ENCODE measurements at places on chromosomes 4 and X.

DNA sequence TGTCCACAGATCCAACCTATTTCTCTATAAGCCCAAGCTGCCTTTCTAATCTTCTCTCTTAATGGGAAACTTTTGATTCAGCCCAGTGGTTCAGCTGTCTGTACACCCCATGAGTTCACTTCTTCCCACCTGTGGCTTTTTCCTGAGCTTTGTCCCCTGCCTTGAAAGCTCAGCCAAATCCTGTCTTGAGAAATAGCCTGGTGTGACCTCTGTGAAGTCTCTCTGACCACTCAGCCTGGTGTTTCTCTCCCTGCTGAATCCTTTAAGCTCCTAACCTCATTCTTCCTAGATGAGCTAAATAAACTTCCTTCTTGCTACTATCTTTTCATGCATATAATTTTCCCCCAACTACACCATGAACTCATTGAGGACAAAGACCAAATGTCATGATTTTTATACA is 15.2 kb upstream of the HERC5 start:
- H3K27me3 ChIP-seq: no peaks in the 10 kb centered on the region
- no peak for DNase-seq
- H3K4me1 ChIP-seq: peaks cover 10% of the 10 kb centered on the region
- H3K27ac ChIP-seq: peak overlapping the region; percentile 65
- H3K4me3 ChIP-seq: no peak overlapping the region

GRCh38 chr4:102585329-102585728 is 84.2 kb downstream of the NFKB1 start:
- H3K27me3 ChIP-seq: no peaks in the 10 kb centered on the region
- H3K36me3 ChIP-seq: peaks cover 14% of the 10 kb centered on the region

DNA sequence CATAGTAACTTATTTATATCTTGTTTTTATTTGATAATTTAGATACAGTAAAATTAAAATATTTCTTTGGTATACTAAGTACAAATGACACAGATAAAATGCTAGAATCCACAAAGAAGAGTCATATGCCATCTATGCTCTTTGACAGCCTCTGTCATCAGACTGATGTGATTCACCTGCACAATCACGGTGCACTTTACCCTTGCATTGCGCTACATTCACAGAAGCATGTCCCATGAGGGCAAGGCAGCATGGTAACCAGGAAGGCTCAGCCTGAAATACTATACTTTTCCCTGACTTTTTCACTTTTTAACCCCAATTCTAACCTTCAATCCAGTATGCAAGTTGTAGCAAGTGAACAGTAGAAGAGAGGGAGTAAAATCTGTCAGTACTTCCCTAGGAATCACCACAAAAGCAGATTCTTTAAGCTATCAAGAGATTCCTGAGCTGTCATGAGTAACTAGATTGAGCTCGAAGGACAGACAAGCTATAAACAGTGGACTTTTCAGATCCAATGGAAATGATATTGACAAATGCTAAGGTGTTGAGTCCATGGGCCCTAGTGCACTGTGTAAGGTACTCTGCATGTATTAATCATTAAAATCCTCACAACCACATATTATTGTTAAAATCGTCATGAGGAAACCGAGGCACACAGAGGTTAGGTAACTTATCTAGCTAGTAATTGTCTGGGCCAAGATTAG is 14.2 kb downstream of the SEC24D start:
- H3K36me3 ChIP-seq: peaks cover 6% of the 10 kb centered on the region
- DNase-seq: no peak
- no peaks in the 10 kb centered on the region for H3K27me3 ChIP-seq
- H3K27ac ChIP-seq: no peak overlapping the region
- no peak overlapping the region for H3K4me3 ChIP-seq

- DNase-seq: no peak
- H3K4me3 ChIP-seq: no peak overlapping the region
- H3K27me3 ChIP-seq: peaks cover 19% of the 10 kb centered on the region
- H3K36me3 ChIP-seq: no peaks in the 10 kb centered on the region
- H3K27ac ChIP-seq: no peak overlapping the region
- no peaks in the 10 kb centered on the region for H3K4me1 ChIP-seq
Observed at GRCh38 chr4:14809203-14809602, 193.1 kb upstream of the CPEB2 start.

DNA sequence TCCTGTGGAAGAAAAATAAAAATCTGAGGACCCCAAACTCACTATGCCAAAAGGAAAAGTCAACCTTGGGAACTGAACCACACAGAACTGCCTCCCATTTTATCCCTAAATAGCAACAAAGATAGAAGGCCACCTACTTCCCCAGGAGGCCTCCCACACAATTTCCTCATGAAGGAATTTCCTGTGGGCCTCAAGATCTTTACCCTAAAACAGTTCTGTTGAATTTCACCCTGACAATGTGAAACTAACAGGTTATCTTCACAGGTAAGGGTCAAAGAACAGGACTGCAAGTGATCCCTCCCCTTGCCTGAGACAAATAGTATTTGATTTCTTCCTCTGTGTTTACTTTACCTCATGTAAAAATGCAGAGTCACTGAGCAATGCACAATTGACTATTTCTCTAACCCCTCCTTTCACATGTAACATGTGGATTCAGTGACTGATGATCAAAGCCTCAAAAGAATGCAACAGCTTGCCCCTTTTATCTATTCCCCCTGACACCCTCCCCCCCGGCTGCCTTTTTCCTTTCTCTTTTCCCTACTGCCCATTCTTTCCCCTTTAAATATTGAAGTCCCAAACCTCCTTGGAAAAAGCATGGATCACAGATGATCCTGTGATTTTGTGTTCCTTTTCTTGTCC is 33.3 kb downstream of the MEPE start:
- no peak for DNase-seq
- H3K27ac ChIP-seq: no peak overlapping the region
- no peaks in the 10 kb centered on the region for H3K36me3 ChIP-seq

DNA sequence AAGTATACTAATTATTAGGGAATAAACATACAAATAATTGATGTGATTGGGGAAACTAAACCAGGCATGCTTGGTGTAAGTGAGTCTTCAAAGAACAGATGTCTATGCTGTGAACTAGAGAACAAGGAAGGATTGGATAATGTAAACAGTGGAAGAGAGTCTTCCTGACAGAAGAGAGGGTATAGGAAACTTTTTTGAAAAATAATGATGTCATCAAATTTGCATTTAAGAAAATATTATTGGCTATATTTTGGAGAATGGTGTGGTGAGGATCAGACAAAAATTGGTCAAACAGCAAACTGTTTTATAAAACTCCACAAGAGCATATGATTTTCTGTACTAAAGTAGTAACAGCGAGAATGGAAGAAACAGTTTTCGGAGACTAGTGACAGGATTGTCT is 537.7 kb downstream of the TRAM1L1 start:
- DNase-seq: no peak
- H3K4me1 ChIP-seq: no peaks in the 10 kb centered on the region
- no peaks in the 10 kb centered on the region for H3K36me3 ChIP-seq
- no peaks in the 10 kb centered on the region for H3K27me3 ChIP-seq

GRCh38 chr4:82213485-82214417 is 160.0 kb downstream of the HNRNPD start:
- H3K4me3 ChIP-seq: peak overlapping the region; percentile 63
- H3K27me3 ChIP-seq: no peaks in the 10 kb centered on the region
- no peak for DNase-seq
- peaks cover 17% of the 10 kb centered on the region for H3K4me1 ChIP-seq
- H3K36me3 ChIP-seq: no peaks in the 10 kb centered on the region

GRCh38 chr4:78120144-78120880 is 63.2 kb downstream of the FRAS1 start:
- peaks cover 7% of the 10 kb centered on the region for H3K27me3 ChIP-seq
- H3K4me3 ChIP-seq: no peak overlapping the region
- H3K36me3 ChIP-seq: no peaks in the 10 kb centered on the region
- DNase-seq: no peak
- no peaks in the 10 kb centered on the region for H3K4me1 ChIP-seq
- no peak overlapping the region for H3K27ac ChIP-seq

DNA sequence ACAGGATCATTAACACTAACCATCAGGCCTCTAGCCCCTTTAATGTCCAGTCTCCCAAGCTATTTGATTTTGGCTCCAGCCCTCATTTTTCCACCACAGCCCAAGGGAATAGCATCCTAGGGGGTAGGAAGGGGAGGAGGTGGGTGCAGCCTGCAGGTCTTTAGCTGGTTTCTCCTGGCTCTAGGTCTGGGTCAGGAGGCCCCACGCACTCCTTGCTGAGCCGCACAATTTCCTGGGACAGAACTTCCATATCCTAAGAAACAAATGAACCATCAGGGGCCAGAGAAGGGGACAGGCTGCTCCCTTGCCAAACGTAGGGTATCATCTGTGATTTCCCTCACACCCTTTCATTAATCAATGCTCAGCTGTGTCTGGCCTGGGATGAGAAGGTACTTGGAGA is 2.4 kb upstream of the KCND1 start:
- no peak for DNase-seq
- no peak overlapping the region for H3K4me3 ChIP-seq
- peaks cover 15% of the 10 kb centered on the region for H3K4me1 ChIP-seq
- peaks cover 12% of the 10 kb centered on the region for H3K36me3 ChIP-seq
- no peaks in the 10 kb centered on the region for H3K27me3 ChIP-seq

DNA sequence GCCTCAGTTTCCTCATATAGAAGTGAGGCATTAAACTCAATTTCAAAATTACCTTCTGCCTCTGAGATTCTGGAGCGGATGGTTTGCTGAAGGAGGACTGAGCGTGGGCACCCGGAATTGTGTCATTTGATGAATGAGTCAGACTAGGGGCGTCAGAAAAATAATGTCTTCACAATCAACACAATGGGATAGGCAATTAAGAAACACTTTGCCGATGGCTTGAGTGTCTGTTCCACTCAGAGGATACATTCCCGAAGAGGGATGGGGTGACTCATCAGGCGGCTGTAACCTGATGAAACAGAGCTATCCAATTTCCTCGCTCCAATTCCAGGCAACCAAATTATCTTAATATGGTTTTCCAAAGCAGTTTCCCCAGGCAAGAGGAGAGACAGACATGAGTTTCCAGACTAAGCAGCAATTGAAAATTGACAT is 1.2 kb upstream of the CHRNA9 start:
- no peak for DNase-seq
- peaks cover 2% of the 10 kb centered on the region for H3K4me1 ChIP-seq
- H3K36me3 ChIP-seq: no peaks in the 10 kb centered on the region
- H3K27ac ChIP-seq: no peak overlapping the region

- no peaks in the 10 kb centered on the region for H3K36me3 ChIP-seq
- H3K27me3 ChIP-seq: peaks cover 26% of the 10 kb centered on the region
- H3K27ac ChIP-seq: no peak overlapping the region
- DNase-seq: no peak
Observed at GRCh38 chr4:67910585-67910905, 26.7 kb upstream of the TMPRSS11D start.

- peaks cover 19% of the 10 kb centered on the region for H3K4me1 ChIP-seq
- DNase-seq: no peak
- H3K36me3 ChIP-seq: no peaks in the 10 kb centered on the region
Observed at GRCh38 chrX:1534301-1535168, 2.5 kb downstream of the P2RY8 start.

GRCh38 chr4:89284020-89284424 is 23.6 kb downstream of the GPRIN3 start:
- H3K27me3 ChIP-seq: no peaks in the 10 kb centered on the region
- peaks cover 61% of the 10 kb centered on the region for H3K4me1 ChIP-seq
- no peak overlapping the region for H3K27ac ChIP-seq
- H3K4me3 ChIP-seq: peak overlapping the region; percentile 91

DNA sequence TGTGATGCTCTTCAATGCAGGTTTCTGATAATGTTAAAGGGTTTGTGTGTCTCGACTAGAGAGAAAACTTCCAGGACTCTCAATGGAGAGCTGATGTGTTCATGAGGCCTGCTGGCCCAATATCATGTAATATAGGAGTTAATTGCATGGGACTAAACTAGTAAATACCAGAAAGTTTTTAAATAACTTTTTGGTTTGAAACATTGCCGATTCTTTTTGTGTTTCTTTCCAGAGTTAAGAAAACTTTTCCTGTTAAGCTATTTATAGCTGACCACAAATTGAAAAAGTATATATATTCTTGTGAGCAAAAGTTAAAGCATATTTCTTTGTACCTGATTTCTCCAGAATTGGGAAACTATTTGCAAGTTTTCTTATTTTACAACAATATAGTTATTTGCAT is 49.7 kb downstream of the FAM9B start:
- no peak overlapping the region for H3K27ac ChIP-seq
- DNase-seq: no peak
- H3K4me1 ChIP-seq: peaks cover 16% of the 10 kb centered on the region
- no peaks in the 10 kb centered on the region for H3K36me3 ChIP-seq

DNA sequence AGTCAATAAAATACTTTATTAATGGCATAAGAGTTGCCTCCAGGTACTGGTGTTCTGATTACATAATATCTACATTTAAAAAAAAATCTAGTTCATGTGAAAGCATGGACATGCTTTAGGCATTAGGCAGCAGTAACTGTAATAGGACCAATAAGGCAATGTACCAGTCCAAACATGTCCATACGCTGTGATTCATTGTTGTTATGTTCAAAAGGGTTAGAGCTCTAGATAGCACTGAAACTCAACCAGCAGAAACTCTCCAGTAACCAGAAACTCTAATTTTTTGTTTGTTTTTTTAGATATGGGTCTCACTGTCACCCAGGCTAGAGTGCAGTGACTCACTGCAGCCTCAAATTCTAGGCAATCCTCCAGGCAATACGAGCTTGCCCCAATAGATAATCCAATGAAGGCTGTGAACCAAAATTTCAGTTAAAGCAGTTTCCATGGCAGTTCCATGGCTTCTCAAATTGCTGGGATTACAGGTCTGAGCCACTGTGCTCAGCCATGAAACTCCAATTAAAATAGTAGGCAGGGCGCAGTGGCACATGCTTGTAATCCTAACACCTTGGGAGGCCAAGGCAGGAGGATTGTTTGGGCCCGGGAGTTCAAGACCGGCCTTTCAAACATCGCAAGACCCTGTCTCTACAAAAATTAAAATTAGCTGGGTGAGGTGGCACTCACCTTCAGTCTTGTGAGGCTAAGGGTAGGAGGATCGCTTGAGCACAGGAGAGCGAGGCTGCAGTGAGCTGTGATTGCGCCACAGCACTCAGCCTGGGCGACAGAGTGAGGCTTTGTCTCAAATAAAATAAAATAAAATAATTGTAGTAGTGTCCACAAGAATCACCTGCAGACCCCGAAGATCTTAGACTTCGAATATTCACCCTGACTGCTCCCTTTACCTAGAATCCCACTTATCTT is 36.3 kb downstream of the MGARP start:
- H3K36me3 ChIP-seq: no peaks in the 10 kb centered on the region
- H3K27me3 ChIP-seq: no peaks in the 10 kb centered on the region
- H3K4me1 ChIP-seq: peaks cover 6% of the 10 kb centered on the region
- H3K27ac ChIP-seq: no peak overlapping the region
- H3K4me3 ChIP-seq: no peak overlapping the region

DNA sequence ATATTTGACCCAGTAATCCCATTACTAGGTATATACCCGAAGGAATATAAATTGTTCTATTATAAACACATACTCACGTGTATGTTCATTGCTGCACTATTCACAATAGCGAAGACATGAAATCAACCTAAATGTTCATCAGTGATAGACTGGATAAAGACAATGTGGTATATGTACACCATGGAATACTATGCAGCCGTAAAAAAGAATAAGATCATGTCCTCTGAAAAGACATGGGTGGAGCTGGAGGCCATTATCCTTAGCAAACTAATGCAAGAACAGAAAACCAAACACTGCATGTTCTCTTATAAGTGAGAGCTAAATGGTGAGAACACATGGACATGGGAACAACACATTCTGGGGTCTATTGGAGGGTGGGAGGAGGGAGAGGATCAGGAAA is 36.5 kb downstream of the NUDT9 start:
- peaks cover 2% of the 10 kb centered on the region for H3K36me3 ChIP-seq
- no peak for DNase-seq
- no peaks in the 10 kb centered on the region for H3K27me3 ChIP-seq
- H3K4me3 ChIP-seq: no peak overlapping the region
- H3K4me1 ChIP-seq: no peaks in the 10 kb centered on the region

GRCh38 chrX:86002076-86002896 is 45.1 kb downstream of the CHM start:
- peak overlapping the region; percentile 21 for H3K27ac ChIP-seq
- H3K27me3 ChIP-seq: no peaks in the 10 kb centered on the region
- peak overlapping the region; percentile 36 for H3K4me3 ChIP-seq
- no peak for DNase-seq
- peaks cover 16% of the 10 kb centered on the region for H3K4me1 ChIP-seq
- no peaks in the 10 kb centered on the region for H3K36me3 ChIP-seq
